ENCODE measurements at places on chromosomes 7 and 10.

GRCh38 chr7:43431020-43431595 is 151.8 kb upstream of the STK17A start:
- DNase-seq = no peak

DNA sequence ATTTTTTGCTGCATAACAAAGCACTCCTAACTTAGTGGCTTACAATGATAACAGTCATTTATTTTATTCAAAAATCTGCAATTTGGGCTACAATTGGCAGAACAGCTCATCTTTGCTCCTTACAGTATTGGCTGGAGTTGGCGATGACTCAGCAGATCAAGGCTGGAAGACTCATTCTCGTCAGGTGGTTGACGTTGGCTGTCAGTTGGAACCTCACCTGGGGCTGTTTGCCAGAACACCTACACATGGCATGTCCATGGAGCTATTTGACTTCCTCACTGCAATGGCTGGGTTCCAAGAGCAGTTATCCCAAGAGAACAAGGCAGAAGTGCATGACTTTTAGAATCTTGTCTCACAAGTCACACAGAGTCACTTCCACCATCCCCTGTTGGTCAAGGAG is 75.1 kb downstream of the NOD1 start:
- no peak for DNase-seq

DNA sequence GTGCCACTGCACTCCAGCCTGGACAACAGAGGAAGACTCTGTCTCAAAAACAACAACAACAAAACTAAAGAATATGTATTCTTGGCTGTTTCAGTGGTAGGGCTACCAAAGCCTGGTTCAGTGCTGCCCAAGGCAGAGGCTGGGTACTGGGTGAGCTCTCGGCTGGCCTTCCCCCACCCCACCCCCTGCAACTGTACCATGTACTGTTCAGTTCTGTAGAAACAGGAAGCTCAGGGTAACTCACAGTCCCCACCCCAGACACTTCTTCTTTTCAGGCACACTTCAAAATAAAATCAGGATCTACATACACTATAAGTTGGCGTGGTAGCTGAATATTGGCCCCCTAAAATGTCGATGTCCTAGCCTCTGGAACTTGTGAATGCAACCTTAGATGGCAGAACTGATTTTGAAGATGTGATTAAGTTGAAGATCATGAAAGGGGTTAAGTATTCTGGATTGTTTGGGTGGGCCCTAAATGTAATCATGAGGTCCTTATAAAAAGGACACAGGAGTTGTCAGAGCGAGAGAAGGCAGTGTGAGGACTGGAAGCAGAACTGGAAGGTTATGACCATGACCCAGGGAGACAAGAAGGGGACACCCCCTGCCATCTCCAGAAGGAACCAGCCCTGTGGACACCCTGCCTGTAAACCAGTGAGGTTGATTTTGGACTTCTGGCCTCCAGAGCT is 31.2 kb downstream of the TBXAS1 start:
- DNase-seq = peak; percentile 55

DNA sequence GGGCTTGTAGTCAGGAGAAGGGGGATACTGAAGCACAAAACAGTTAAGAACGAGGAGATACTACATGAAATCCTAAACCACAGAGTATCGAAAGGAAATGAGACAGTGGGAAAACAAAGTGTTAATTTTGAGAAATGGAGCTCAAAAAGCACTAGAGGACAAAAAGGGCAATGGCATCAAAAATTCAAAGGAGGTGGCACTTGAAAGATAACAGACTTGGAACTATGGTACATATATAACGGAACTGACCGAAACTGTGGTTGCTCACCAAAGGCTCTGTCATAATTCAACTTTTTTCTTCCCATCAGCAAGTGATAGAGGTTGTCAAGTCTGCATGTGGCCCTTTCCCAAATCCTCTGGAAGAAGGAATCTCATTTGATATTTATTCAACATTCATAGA is 97.0 kb downstream of the CABCOCO1 start:
- DNase-seq = no peak

GRCh38 chr7:131046246-131046645 is 281.4 kb upstream of the MKLN1 start:
- no peak for DNase-seq

DNA sequence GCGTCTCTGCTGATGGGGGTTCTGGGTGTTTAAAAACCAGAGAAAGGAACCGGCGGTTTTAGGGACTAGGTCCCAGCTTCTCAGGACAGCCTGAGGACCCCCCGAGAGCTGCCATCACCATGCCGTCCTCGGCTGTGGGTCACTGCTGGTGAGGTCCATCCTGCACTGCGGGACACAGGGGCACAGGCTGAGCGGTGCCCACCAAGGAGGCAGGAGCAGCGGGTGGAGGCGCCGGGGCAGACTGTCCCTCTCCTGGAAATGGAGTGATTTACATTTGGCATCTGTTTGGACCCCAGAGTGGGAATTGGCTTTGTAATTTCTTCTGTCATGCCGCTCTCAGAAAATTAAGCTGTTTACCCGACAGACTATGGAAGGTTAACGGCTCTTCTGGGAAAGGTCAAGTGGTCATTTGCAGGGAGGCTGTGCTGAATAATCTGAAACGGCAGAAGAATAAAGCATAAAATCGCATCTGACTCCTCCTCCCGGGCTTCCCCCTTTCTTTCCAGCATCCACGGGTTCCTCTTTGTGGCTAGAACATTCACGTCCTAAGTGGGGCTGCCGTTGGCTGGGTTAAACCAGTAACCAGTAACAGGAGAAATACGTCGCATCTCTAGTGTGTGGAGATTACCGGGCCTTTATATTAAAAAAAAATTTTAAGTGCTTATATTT is 31.7 kb downstream of the LHPP start:
- no peak for DNase-seq

GRCh38 chr10:14884082-14884481 is 5.4 kb downstream of the SUV39H2 start:
- DNase-seq = no peak

- no peak for DNase-seq
Observed at GRCh38 chr10:95792211-95792780, 36.3 kb downstream of the ENTPD1 start.

- no peak for DNase-seq
Observed at GRCh38 chr7:29278337-29279069, 83.9 kb downstream of the CHN2 start.

GRCh38 chr10:6532321-6532720 is 47.8 kb downstream of the PRKCQ start:
- DNase-seq = no peak

- DNase-seq = no peak
Observed at GRCh38 chr10:77325233-77325537, 312.4 kb downstream of the KCNMA1 start.

GRCh38 chr7:57449904-57450303 is at the start of gene ZNF716:
ZNF716 (plus strand) TSS chr7:57450177; CDS start chr7:57450289, 112 bp downstream.
- no peak for DNase-seq

GRCh38 chr10:2414039-2414438 is 653.3 kb upstream of the PFKP start:
- no peak for DNase-seq

DNA sequence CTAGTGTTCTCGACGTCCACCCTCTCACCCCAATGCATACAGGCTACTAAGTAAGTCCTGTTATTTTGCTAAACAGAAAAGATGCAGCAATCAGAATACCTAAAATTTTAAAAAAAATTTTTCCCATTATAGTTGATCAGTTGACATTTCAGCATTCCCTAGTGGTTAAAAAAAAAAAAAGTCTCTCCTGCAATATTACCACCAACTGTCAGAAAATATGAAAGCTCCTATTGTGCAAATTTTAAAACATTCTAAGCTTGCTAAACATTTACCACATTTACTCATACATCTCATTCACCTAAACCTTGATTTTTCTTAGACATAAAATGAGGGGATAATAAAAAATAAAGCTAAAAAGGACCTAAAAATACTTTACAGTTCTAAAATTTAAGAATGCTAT is 165.6 kb downstream of the AVL9 start:
- no peak for DNase-seq

- no peak for DNase-seq
Observed at GRCh38 chr10:61877887-61878739, 23.4 kb upstream of the ARID5B start.

GRCh38 chr10:52488606-52489485 is 174.8 kb downstream of the DKK1 start:
- DNase-seq = no peak

DNA sequence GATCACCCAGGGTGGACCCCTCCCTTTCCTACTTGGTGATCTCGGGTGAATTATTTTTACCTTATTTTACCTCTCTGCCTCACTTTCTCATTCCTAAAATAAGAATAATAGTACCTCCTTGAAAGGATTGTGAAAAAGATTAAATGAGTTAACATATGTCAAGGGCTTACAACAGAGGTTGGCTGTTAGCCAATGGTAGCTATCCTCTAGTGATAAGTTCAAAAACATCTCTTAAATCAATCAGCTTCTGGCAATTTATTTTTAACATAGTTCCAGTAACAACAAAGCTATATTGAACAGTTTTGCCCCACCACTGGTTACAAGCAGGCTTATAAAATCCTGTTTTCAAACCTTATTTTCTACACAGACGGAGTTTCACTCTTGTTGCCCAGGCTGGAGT is 45.4 kb downstream of the TMEM168 start:
- no peak for DNase-seq

DNA sequence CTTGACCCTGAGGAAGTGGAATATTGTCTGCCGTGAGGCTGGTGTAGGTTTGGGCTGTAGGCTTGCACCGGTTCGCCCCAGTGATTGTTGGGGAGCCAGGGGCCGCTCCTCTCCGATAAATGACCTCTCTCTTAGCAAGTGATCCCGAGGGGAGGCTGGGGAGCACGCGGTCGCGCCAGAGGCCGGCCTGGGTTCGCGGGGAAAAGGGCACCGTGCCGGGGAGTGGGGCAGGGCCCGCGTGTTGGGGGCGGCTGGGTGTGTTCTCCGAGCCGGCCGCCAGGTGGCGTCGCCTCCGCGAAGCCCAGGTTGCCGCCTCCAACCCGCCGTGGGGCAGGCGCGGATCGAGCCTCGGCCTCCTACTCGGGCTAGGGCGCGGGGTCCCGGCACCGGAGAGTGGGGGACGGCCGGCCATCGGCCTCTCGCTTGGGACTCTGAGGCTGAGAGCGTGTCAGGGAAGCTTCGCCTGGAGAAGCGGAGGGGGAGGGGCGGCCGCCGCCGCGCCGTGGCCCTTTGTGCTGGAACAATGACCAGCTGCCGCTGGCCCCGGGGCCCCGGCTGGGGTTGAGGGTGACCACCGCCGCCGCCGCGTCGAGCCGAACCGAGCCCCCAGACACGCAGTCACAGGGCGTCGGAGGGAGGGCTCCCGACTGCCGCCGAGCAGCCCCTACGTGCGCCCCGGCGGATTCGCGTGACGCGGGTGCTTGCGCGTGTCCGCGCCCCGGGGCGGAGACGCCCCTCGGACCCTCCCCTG is 442 bp upstream of the LZTS2 start:
- peak; percentile 86 for DNase-seq

- no peak for DNase-seq
Observed at GRCh38 chr10:109961174-109962001, 38.1 kb upstream of the XPNPEP1 start.

GRCh38 chr7:99375070-99375807 is 709 bp downstream of the ARPC1B start:
- DNase-seq = peak; percentile 89

- no peak for DNase-seq
Observed at GRCh38 chr7:98335411-98335977, 54.0 kb downstream of the BRI3 start.

DNA sequence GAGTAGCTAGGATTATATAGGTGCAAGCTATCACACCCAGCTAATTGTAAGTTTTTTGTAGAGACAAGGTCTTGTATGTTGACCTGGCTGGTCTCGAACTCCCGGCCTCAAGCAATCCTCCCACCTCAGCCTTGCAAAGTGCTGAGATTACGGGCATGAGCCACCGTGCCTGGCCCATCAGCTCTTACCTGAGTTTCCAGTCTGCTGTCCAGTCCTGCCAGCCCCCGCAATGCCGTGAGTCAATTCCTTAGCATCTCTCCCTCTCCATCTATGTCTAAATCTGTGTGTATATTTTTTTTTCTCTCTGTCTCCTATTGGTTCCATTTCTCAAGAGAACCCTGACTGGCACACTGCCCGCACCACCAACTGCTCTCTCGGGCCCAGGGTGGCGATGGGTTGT is 127.6 kb downstream of the ACTR3B start:
- no peak for DNase-seq

DNA sequence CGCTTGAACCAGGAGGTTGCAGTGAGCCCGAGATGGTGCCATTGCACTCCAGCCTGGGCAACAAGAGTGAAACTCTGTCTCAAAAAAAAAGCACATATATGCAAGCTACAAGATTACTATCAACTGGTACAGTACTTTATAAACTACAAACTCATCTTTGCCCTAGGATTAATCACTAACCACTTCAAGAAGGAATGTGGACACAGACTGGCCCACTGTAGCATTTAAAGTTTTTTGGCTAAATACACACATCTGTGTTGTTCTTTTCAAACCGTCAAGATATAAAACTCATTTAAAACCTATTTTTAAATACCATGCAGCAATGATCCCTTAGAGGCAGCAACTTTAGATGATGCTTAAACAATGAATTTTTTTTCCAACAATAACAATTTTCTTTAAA is 205.4 kb downstream of the IMMP2L start:
- DNase-seq = no peak

GRCh38 chr7:91112902-91113341 is 151.3 kb upstream of the FZD1 start:
- no peak for DNase-seq

DNA sequence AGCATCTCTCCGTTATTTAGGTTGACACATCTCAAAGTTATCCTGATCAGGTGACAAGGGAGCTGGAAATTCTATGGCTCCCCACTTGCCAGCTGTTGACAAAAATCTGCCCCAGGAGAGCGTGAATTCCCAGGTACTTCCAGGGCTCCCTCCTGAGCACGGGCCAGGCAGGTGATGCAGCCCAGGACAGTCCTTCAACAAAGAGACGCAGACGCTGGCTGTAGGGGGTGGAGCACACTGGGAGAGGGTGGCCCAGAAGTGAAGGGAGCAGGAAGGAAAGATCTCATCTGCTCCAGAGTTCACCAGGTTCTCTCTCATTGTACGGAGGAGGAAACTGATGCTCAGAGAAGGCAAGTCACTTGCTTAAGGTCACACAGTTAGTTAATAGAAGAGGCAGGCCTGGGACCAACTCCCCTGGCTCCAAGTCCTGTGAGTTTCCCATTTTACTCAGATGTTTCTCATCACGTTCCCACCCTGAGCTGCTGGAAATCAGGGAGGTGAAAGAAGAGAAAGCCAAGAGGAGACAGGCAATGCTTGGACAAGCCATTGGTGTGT is 41.0 kb upstream of the CHST3 start:
- DNase-seq = no peak

GRCh38 chr10:80924063-80924952 is 386.6 kb downstream of the SH2D4B start:
- no peak for DNase-seq

DNA sequence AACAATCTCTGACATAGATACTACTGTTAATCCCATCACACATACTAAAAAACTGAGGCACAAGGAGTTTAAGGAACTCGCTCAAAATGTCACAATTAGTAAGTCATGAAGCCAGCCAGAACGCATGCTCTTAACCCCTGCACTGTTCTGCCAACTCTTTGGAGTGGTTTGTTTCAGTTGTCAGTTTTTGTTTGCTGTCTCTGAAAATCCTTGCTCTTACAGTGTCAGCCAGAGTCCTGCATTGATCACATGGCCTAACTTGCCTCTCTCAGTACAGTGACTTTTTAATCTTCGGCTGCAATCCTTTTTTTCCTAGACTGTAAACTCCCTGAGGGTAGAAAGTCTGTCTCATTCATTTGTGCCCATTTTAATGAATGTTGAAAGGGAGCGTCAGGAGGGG is 753.8 kb downstream of the AUTS2 start:
- no peak for DNase-seq

Measured in right lobe of liver (tissue), 6 donors.